Ovary (tissue), 10 donors: ENCODE measurements at places on chromosomes 1 and 21. TPM values are rescaled to one million over a fixed set of nuclear protein-coding genes. Genes with fewer than 3 reads are reported as not detected.

DNA sequence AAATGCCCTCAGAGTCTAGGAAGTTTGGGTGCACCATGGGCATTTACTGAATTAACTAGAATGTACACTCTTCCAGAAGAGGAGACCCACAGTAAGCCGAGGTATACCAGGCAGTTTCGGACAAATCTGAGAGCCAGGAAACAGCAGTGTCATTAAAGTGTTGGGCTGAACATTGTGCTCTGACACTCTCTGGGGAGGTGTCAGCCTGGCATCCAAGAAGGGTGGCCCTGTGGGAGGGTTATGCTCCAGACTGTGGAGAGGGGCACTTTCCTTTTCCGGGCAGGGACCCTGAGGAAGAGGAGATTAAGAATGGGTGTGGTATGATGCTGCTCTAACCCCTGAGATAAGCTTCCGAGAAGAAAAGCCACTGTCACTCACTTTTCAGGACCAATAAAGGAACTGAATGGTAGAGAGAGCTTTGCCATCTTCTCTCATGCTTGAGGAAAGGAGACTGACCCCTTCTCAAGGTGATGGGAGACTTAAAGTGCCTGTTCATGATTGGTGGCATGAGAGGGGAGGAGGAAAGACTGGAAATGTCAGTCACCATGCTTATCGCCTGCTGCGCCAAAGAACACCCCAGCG is 98.2 kb downstream of the UCK2 start:
- no peak for DNase-seq

GRCh38 chr1:43451701-43452532 is 1.8 kb downstream of the HYI start:
- DNase-seq: no peak

- no peak for DNase-seq
Observed at GRCh38 chr1:195105281-195105680, 1503.0 kb downstream of the KCNT2 start.

The UBL4B gene
- 0.31 TPM for polyA plus RNA-seq
